ENCODE measurements at places on chromosomes 7 and 10.
A peak's percentile ranks its signal among the peaks of the same experiment; 100 is the strongest.

GRCh38 chr10:133173860-133174640, 14.0 kb downstream of the KNDC1 start:
- DNase-seq, result peak; percentile 43

- DNase-seq, result no peak
Observed at GRCh38 chr7:46559194-46559832, 638.2 kb upstream of the IGFBP3 start.

- peak; percentile 69 for DNase-seq
Observed at GRCh38 chr7:105806592-105807447, 69.6 kb downstream of the ATXN7L1 start.

- DNase-seq, result no peak
Observed at GRCh38 chr7:145978769-145979168, 137.8 kb upstream of the CNTNAP2 start.

- no peak for DNase-seq
Observed at GRCh38 chr7:87152897-87153641, 816 bp downstream of the DMTF1 start.

DNA sequence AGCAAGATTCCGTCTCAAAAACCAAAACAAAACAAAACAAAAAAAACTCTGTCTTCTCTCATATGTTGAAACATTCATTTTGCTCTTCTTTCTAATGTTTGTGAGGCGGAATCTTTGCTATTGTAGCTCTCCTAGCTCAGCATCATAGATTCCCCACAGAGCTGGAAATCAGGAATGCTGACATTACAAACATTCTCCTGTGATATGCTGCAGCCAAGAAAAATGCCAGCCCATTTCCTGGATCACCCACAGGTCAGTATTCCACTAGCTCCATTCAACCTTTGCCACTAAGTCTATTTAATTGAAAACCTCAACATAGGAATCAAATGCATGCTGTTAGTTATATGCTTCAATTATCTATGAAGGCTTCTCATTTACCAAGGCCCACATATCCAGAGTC, 186.3 kb downstream of the IPMK start:
- DNase-seq, result no peak

GRCh38 chr7:108157606-108158335, 27.6 kb upstream of the LAMB4 start:
- no peak for DNase-seq

GRCh38 chr7:40969641-40970040, 733.2 kb downstream of the INHBA start:
- no peak for DNase-seq

GRCh38 chr7:111051832-111052231, 39.1 kb upstream of the LRRN3 start:
- DNase-seq, result no peak

- DNase-seq, result no peak
Observed at GRCh38 chr10:132600416-132600815, 62.8 kb downstream of the INPP5A start.

DNA sequence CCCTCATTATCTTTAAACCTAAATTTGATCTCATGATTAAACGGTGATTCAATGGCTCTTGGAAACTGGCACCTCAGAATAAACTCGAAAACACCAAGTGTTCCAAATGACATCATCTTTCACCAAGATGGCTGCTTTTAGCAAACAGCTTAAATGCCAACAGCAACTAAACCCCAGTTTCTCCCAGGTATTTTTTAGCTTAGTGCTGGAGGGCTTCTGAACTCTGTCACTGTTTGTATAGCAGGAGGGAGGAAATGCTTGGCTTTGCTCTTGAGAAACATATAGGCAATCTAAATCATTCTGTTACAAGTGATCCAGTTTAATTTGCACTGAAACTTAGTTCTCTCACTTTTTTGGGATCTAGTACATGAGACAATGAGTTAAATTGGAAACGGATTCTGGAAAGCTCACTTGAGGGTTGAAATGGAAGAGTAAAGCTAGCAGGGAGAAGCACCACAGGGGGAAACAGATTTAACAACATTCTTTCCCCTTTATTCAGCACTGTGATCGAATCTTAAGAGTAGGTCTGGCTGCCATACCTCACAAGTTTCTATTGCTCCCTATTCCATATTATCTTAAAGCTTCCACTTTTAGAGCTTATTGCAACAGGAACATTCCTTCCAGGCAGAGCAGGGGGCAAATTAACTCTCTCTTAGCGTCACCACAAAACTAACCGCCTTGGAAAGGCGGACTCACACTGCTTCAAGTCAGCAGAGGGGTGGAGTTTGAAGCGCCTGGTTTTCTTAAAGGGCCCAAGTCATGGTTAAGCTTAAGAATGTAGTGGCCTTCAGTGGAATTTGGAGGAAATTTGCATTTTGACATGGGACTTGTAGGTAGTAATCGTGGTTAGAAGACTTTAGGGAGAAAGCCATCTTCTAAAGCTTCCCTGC, 1.8 kb upstream of the CCDC6 start:
- peak; percentile 94 for DNase-seq

GRCh38 chr7:8305104-8305503, 43.1 kb upstream of the ICA1 start:
- DNase-seq, result no peak

GRCh38 chr7:44284216-44284615, 41.2 kb downstream of the CAMK2B start:
- DNase-seq, result peak; percentile 55

GRCh38 chr10:17386616-17387075, 67.7 kb downstream of the ST8SIA6 start:
- no peak for DNase-seq

GRCh38 chr10:127977357-127978009, 70.6 kb downstream of the PTPRE start:
- peak; percentile 70 for DNase-seq

GRCh38 chr10:14215641-14216040, 115.1 kb downstream of the FRMD4A start:
- DNase-seq, result peak; percentile 12

DNA sequence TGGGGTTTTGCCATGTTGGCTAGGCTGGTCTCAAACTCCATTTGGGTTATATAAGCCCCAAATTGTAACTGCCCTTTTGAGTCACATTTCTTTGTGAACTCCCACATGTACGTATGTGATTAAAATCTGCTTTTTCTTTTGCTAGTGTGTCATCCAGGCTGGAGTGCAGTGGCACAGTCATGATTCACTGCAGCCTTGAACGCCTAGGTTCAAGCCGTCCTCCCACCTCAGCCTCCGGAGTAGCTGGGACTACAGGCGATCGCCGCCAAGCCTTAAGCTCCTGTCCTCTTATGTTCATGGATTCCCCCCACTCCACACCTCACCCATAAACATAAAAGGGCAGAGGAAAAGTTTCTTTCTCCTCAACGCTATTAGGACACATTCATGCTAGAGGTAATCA, 4.4 kb upstream of the SMC3 start:
- no peak for DNase-seq

DNA sequence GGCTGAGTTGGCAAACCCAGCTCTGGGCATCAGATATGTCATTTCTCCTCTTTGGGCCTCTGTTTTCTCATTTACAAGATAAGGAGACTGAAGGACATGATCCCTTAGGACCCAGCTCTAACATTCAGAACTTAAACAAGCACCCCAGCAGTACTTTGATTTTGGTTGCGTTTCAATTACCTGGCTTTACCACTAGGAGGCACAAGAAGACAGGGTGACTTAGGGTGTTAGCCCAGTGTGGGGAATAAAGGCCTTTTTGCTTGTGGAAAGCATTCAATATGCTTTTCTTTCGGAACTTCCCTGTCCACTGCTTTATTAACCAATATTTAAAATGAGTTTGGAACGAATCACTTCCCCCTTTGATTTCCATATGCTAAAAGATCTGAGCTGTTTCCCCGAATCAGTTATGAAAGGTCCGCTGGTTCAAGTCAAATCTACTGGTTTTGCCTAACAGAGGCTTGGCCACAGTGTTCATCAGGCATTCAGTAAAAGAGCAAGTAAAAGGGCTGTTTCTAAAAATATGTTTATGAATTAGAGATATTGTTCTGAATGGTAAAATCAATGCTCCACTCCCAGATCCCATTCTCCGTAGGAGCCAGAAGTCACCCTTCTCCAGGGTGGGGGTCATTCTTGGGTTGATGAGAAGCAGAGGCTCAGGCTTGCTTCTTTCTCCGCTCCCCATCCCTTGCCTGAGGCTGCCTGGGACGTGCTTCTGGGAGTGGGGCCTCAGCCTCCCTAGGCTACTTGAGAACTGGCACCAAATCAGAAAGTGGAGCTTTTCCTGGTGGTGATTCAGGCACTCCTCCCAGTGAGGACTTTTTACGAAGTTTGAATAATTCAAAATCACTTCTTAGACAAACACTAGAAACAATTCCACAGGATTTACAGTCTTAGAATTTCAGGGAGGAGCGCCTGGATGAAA, 105.5 kb downstream of the MYOF start:
- DNase-seq, result peak; percentile 80

GRCh38 chr10:126001576-126001975, 105.2 kb downstream of the FANK1 start:
- no peak for DNase-seq

- DNase-seq, result peak; percentile 94
Observed at GRCh38 chr7:98049034-98049433, 57.6 kb upstream of the LMTK2 start.
